Ovary (tissue), 10 donors: ENCODE measurements at places on chromosomes 1 and 21. TPM values are rescaled to one million over a fixed set of nuclear protein-coding genes. Genes with fewer than 3 reads are reported as not detected.

The SPRR1A gene
- polyA plus RNA-seq: not detected

GRCh38 chr1:166972826-166973225, 2.5 kb downstream of the ILDR2 start:
- H3K4me1 ChIP-seq: no peaks in the 10 kb centered on the region
- DNase-seq: no peak
- H3K27ac ChIP-seq: no peak overlapping the region
- no peaks in the 10 kb centered on the region for H3K36me3 ChIP-seq

The FMN2 gene
- 10.1 TPM for polyA plus RNA-seq

The DMBX1 gene
- not detected for polyA plus RNA-seq

- H3K4me1 ChIP-seq: no peaks in the 10 kb centered on the region
- no peak for DNase-seq
- H3K27ac ChIP-seq: no peak overlapping the region
- no peak overlapping the region for H3K4me3 ChIP-seq
- no peaks in the 10 kb centered on the region for H3K36me3 ChIP-seq
Measured at GRCh38 chr1:166432655-166433054, 265.9 kb upstream of the FAM78B start.

GRCh38 chr1:10958614-10959013, 53.8 kb upstream of the TARDBP start:
- DNase-seq: no peak
- H3K4me1 ChIP-seq: peaks cover 2% of the 10 kb centered on the region
- H3K36me3 ChIP-seq: no peaks in the 10 kb centered on the region
- no peak overlapping the region for H3K27ac ChIP-seq

The FCRL2 gene
- not detected for polyA plus RNA-seq

DNA sequence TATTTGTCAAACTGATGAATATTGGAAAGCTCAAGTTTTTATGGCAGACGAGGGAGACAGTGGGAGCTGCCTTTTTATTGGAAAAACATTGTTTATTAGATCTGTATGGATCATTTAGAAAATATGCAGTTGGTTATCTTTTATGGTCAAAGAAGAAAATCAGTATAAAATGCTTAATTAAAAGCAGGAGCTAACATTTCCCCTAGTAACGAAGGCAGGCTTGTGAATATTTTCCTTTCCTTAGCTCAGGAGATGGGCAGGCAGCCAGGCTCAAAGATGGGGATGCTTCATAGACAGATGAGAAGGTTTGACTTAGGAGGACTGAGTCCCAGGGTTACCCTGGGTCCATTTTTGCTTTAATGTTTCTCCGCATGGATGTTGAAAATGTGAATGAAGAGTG, 26.0 kb downstream of the ROR1 start:
- H3K36me3 ChIP-seq: no peaks in the 10 kb centered on the region
- peaks cover 4% of the 10 kb centered on the region for H3K4me1 ChIP-seq
- no peaks in the 10 kb centered on the region for H3K27me3 ChIP-seq
- peak; percentile 53 for DNase-seq
- H3K4me3 ChIP-seq: no peak overlapping the region
- H3K27ac ChIP-seq: no peak overlapping the region

- no peaks in the 10 kb centered on the region for H3K4me1 ChIP-seq
- no peak overlapping the region for H3K27ac ChIP-seq
- no peaks in the 10 kb centered on the region for H3K27me3 ChIP-seq
- H3K36me3 ChIP-seq: no peaks in the 10 kb centered on the region
- no peak overlapping the region for H3K4me3 ChIP-seq
Measured at GRCh38 chr1:27137544-27138075, 17.3 kb downstream of the SLC9A1 start.

DNA sequence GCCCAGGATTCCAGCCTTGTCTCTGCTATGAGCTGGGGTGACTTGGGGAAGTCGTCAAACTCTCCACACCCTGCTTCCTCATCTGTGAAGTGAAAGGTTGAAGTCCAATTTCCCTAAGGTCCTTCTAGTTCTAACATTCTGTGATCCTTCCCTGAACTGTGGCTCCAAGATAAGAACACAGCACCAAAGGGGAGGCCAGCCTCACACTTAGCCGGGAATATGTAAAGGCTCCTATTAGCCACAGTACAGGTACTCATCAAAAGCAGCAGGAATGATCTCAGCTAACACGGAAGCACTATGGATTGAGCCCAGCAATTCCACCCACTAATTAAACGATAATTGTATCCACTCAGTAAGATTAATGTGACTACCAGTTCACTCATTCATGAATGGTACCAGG, 4.0 kb downstream of the SLC30A10 start:
- no peaks in the 10 kb centered on the region for H3K27me3 ChIP-seq
- H3K36me3 ChIP-seq: no peaks in the 10 kb centered on the region
- no peak for DNase-seq
- no peak overlapping the region for H3K27ac ChIP-seq

- no peaks in the 10 kb centered on the region for H3K4me1 ChIP-seq
- no peaks in the 10 kb centered on the region for H3K27me3 ChIP-seq
- no peaks in the 10 kb centered on the region for H3K36me3 ChIP-seq
- DNase-seq: peak; percentile 94
- H3K27ac ChIP-seq: peak within 1 kb of the TSS; percentile 53
Measured at GRCh38 chr1:181088079-181089016, at the start of gene IER5. Gene IER5, plus strand, starts transcription at chr1:181088700. Its CDS starts 203 bp downstream, at chr1:181088903.

The RNF11 gene
- 138 TPM for polyA plus RNA-seq
